ENCODE measurements at places on chromosomes 7 and 10.

- DNase-seq = no peak
These were observed 451.7 kb downstream of the IPMK start for GRCh38 chr10:57815949-57816348.

DNA sequence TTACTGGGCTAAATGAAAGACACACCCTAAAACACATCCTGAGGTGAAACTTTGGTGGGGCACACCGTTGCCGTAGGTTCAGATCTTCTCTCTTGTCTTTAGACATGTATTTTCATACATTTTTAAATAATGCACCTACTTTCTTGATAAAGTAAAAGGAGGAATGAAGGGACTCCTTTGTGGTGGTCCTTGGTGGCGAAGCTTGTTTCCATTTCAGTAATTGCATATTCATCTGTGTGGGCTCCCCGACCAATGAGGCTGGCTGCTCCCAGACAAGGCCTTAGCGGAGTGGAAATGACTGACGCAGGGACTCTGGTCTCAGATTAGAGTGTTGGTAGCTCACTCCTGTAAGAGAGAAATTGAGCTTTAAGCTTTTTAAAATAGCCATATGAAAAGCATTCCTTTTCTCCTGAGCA is 815 bp downstream of the CCSER2 start:
- no peak for DNase-seq

DNA sequence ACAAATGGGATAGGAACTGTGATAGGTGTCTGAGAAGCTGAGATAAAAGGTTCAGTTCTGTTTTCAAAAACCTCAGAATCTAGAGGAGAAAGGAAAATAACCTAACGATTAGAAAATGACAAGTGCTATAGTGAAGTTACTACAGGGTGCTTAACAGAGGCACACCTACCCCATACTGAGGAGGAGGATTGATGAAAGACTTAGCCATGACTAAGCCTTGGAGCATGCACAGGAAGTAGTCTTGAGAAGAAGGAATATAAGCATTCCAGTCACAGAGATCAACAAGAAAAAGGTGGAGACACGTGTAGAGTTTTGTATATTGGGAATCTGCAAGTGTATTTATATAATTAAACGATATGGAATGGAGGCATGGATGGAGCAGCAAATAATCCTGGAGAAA is 1225.5 kb upstream of the CELF2 start:
- DNase-seq = no peak

GRCh38 chr7:706721-707120 is 19.8 kb upstream of the DNAAF5 start:
- DNase-seq = no peak

GRCh38 chr7:40393660-40394059 is 258.9 kb downstream of the SUGCT start:
- no peak for DNase-seq
